ENCODE measurements at places on chromosomes 1 and 21. TPM values are rescaled to one million over a fixed set of nuclear protein-coding genes. Genes with fewer than 3 reads are reported as not detected.

The NBPF10 gene
- 5.3 TPM for total RNA-seq

The LEFTY1 gene
- 0.24 TPM for total RNA-seq

The F13B gene
- not detected for total RNA-seq

The LINGO4 gene
- not detected for total RNA-seq

The KRTAP12-2 gene
- total RNA-seq = not detected

The GBP7 gene
- total RNA-seq = not detected

Measured in osteocyte (in vitro differentiated cells).